GM12864 (cell line): ENCODE measurements at places on chromosomes 5 and 9.

- DNase-seq, result no peak
Observed at GRCh38 chr5:3511519-3511918, 84.1 kb upstream of the IRX1 start.

- no peak for DNase-seq
Observed at GRCh38 chr5:39267186-39267585, 47.8 kb upstream of the FYB1 start.

DNA sequence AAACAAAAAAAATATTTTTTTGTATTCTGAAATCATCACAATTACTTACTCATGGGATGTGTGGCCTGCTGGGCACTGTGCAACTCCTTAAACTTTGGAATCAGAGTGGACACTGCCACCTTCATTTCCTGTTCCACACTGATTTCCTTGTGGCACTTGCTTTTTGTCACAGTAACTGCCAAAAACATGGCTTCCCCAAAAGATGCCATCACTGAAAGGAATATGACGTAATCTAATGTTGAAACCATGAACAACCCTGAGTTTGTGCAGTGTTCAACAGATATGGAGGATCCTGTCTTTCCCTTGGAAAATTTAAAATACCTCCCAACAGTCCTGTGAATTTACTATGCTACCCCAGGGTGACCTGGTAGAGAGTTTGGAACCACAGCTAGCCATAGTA, 12.6 kb upstream of the IL12B start:
- no peak for DNase-seq

GRCh38 chr5:111887706-111888105, 130.7 kb upstream of the NREP start:
- no peak for DNase-seq

DNA sequence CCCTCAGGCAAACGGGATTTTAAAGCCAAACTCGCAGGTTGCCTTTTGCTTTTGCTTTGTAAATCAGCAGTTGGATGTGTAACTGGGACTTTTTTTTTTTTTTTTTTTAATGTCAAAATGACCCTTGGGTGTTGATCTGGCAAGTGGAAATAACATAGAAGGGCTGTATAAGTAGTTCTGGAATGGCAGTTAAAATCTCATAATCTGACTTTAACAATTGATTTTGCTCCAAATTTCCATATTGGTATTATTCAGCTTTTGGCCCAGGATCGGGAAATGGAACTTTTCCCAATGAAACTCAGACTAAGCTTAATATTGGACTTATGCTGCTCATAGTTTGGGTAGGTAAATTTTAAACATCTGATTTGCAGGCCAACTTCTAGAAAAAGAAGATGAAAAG, 346.8 kb upstream of the NUDT12 start:
- DNase-seq, result no peak

- no peak for DNase-seq
Observed at GRCh38 chr5:137632716-137633115, 103.2 kb downstream of the KLHL3 start.

DNA sequence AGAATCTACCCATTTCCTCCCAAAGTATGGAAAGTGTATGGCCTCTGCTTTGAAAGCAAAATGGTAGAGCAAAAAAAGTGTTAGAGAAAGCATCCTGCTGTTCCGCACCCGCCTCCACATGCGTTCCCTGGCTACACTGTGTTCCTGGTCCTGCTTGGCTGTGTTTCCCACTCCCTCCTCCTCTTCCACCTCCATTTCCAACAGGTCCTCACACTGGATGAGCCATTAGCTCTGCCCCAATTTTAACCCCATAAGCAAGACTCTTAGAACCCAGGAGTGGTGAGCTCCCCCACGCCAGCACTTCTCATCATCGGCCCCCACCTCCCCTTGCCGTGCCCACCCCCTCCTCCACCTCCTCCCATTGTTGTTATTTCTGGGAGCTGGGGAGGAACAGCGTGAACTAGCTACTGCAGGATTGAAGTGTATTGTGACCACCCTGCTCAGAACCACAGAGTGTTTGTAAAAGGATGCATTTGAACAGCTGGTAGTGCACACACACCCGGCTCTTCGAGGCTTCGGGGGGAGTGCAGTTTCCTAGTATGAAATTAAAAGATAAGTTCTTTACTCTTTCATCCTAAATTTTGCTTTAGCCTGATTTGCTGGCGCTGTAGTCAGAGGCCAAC, 120.0 kb downstream of the PDZD2 start:
- DNase-seq, result no peak

DNA sequence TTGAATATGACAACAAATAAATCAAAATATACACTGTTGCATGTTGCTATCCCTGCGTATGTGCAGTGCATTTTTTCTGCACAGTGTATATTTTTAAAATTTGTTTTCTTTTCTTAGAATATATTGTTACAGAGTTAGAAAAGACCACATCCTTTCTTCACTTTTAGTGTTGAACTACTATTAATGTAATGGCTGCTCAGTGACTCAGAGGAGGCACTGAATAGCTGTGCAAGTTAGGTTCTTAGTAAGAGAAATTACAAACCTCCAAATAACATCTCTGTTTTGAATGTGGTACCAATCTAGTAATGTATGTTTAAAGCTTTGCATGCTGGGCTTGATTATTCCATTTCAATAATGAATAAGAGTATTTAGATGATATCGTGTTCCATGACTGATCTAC, 208.9 kb upstream of the PRR16 start:
- no peak for DNase-seq

DNA sequence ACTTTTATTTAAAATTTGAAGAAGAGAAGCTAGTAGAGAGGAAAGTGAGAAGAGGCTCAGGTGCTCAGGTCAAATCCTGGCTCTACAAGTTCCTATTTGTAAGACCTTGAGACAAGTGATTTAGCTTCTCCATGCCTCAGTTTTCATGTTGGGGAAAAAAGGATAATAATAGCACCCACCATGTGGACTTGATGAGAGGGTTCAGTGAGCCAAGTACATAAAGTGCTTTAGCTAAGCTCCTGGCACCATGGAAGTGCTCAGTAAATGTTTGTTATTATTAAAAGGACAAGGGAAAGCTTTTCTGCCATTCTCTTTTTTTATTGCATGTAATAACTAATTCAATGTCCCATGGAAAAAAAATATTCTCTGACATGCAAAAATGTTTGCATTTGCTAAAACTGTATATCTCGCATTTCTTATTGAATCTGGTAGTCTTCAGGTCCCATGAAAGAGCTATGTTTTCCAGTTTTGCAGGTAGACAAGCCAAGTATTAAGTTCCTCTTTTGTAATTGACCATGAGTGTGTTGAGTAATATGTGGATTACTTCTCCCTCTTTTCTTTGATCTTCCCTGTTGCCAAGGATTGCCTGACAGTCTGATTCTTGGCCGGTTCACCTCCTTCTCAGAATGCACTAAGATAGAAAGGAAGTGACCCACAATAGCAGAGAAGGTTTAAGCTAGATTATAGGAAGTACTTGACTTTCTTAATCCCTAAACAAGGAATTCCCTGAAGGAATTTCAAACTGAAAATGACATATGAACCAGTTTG, 45.6 kb upstream of the TRIM32 start:
- no peak for DNase-seq
